NCI-H2029 treated with DMSO at 0.1 percent for 48 hours (cell line): ENCODE measurements at places on chromosomes 5 and 9.

DNA sequence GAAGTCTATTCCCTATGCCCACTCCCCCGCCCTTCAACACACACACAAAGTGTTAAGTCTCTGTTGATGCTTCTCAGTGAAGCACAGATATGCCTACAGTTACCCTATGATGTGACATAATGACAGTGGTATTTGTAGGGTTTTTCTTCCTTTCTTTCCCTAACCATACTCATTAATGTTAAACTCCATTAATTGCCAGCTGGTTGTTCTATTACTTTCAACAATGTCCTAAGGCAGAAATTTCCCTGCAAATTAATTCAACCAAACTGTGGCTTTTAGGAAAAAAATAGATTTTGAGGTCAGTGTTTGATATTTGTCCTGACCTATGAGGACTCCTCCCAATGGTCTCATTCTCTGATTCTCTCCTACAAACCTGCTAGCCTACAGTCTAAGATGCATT, 38.2 kb upstream of the SLCO6A1 start:
- DNase-seq, result no peak

GRCh38 chr5:39891376-39891775, 466.6 kb upstream of the DAB2 start:
- DNase-seq, result no peak

DNA sequence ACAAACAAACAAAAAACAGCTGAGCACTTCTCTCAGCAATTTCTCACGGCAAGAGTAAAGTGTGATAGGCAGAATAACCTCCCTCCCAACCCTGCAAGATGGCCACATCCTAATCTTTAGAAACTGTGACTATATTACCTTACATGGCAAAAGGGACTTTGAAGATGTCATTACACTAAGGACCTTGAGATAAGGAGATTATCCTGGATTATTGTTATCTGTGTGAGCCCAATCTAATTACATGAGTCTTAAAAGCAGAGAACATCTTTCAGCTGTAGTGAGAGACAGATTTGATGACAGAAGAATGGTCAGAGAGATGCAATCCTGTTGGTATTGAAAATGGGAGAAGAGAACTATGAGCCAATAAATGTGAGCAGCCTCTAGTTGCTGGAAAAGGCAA, 347.9 kb downstream of the CDH9 start:
- DNase-seq, result no peak

- no peak for DNase-seq
Measured at GRCh38 chr9:137439158-137439714, 1.9 kb downstream of the ENTPD8 start.

GRCh38 chr5:149284501-149284900, 12.8 kb downstream of the AFAP1L1 start:
- no peak for DNase-seq
